Hindlimb muscle (tissue), 1 donor: ENCODE measurements at places on chromosomes 1 and 21.

- no peak for DNase-seq
Measured at GRCh38 chr1:54565113-54565501, 17.1 kb downstream of the ACOT11 start.

DNA sequence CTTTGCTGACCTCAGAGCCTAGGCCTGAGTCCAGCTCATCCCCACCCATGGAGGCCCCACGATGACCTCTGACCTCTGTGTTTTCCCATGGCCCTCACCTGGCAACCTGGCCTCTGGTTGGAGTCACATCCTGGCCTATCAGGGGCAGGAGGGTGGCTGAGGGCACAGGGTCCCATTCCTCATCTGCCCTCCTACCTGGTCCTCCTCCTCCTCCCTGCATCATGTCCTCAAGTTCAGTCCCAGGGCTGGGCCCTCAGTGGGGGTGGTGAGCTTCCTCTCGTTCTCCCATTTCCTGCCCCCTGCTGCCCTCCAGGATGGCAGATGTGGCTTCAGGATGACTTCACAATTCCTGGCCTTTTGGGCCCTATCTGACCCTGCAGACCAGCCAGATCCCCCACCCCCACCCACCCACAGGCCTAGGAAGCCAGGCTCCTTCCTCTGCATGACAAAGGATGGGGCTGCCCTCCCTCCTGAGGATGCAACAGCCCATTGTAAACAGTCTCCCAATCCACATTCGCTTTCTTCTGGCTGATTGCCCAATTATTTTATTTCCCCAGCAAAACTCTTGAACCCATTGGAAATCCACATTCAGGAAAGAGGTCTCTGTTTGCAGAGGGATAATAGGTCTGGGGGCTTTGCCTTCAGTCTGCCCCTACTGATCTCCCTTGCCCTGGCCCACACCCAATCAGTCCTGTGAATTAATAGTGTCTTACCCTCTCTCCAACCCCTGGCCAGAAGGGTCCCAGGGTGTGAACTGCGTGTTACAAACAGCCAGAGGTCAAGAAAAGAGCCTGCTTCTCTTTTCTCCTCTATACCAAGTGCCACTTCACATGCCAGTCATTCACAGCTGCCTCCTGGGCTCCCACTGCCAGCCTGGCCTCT, 10.3 kb upstream of the LEFTY1 start:
- no peak for DNase-seq

GRCh38 chr1:46474570-46474969, 15.1 kb upstream of the DMBX1 start:
- DNase-seq: no peak

GRCh38 chr1:41728403-41729202, 190.1 kb downstream of the HIVEP3 start:
- no peak for DNase-seq

DNA sequence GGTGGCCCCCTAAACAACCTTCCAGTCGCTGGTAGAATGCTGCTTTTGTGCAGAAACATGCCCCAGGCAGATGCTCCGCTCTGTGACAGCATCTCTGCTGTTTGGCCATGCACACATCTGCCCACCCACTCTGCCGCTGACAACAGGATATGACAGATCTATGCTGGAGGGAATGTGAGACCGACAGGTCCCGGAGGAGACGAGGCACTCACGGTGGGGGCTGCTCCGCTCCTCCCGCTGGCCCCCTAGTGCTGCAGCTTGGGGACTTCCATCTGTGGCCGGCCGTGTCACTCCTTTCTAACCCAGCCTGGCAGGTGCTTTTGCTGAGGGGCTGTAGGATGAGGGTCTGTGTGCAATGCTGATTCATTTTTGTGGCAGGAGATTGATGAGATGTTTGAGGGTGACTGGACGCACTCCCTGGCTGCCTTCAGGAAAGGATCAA, 49.1 kb upstream of the DMRTB1 start:
- no peak for DNase-seq

DNA sequence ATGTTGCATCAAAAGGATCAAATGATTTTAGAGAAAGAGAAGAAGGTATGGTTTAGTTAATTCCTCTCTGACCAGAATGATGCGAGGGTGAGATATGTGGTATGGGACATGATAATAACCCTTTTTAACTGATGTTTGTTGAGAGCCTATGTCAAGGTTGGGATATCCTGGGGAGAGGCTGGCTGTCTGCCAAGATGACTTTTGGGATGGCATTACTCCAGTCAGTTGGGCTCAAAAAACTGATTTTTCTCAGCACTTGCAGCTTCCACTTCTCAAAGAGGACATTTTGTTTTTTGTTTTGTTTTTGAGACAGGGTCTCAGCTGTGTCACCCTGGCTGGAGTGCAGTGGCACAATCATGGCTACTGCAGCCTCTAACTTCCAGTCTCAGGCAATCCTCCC, 17.7 kb upstream of the STX12 start:
- no peak for DNase-seq

DNA sequence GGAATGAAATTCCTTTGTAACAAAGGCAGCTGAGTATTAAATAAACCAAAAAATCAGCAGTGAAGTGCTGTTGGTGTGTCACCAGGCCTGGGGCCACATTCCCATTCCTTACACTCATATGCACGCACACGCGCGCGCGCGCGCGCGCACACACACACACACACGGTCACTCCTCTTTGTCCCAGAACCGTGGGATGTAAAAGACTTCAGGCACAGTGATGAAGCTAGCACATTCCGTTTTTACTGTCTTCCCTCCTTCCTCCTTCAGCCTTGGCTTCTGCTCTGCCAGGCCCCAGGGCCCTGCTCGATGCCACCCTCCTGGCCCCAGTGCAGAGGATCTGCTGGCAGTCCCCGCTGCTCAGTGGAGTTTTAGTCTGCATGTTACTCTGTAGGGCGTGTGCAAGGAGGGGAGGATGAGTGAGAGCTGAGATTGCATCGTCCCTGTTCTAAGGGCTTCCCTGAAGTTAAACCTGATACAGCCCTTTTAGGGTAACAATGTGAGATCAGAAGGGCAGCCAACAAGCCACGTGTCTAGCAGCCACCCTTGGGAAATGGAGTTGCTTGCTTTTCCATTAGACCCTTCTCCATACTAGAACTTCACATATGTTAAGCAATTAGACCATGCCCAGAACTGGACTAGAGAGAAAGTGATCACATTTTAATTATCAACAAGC, 71.7 kb upstream of the WDR26 start:
- DNase-seq: no peak

- DNase-seq: no peak
Measured at GRCh38 chr21:30340714-30341573, 3.5 kb upstream of the KRTAP27-1 start.
